ENCODE measurements at places on chromosomes 6 and 20.

DNA sequence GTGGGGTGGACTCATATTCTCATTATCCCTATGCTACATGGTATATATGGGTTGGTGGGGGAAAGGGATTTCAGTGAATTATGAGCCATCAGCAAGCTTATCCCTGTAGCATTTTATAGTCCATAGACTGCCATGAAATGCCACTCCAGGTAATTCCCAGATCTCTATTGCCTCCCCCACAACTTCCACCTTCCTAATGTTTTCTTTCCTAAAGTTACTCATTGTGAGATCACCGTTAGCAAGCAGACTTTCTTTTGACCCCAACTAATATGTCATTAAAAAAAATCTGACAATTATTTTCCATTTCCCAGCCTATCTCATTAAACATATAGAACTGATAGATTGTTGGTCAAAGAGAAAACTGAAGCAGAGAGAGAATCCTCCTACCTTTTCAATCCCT, 40.7 kb upstream of the TBX18 start:
- DNase-seq = no peak

- peak; percentile 82 for DNase-seq
These were observed 12.3 kb downstream of the PPIL1 start for GRCh38 chr6:36862164-36862847.

DNA sequence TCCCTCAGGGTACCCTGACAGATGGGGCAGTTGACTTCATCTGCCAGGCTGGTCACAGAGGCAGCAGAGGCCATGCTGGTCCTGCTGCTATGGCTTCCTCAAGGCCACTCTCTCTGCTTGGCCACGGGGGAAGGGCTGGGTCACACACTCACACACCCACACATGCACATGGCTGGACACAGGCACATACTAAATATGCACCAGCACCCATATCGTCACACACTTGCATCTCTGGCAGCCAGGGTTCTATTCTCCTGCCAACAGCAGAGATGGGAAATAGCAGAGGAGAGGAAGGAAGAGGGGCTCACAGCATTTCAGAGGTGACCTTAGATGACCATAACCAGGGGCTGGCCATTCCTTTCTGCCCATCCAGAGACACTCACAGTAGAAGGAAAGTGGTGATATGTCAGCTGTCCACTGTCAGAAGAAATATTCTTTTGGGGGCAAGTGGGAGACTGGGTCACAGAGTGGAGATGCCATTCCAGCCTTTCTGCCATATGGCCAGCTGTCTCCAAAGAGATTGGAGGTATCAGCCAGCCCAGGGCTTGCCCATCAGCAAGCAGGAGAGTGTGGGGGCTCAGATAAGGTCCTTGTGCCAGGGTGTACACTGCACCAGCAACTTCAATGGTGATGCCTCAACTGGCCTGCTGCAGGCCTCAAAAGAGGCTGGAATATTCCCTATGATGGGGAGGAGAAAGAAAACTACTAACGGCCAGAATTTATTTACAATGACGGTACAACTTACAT, at the start of gene TRIM10:
Gene TRIM10, minus strand, starts transcription at position 427 of the 747 bp plus-strand sequence. Its CDS starts 353 bp downstream, at position 74.
- DNase-seq = no peak

DNA sequence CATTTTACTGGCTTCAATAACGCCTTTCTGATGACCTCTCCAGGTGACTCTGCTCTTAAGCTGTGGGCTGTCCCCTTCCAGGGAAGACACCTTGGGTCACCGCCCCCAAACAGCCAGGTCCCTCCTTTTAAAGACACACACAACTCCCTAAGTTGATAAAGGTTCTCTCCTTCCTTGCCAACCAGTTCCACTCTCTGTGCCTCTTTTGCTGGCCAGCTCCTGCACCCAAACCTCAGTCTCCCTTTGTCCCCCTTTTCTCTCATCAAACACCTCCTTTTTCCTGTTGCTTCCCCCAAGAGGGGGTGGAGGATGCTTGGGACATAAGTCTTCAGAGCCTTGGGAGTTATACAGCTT, 1.0 kb downstream of the NCOA6 start:
- DNase-seq = peak; percentile 72

GRCh38 chr20:9480066-9480465, 34.3 kb upstream of the LAMP5 start:
- no peak for DNase-seq

DNA sequence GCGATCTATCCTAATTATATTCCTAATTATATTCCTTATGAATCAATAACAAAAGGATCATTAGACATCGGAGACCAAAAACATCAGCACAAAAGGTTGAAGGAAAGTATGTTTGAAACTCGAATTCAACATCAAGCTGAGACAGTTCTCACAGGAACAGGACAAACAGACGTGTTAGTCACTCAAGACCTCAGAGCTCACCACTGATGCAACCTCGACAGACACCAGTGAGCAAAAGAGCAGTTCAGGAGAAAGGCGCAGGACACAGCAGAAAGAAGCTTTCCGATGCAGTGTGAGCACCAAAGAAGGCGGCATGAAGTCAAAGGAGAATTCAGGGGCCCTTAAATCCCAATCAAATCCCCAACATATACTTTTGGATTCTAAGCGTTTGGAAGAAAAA, 6.3 kb upstream of the RAMACL start:
- DNase-seq = no peak

DNA sequence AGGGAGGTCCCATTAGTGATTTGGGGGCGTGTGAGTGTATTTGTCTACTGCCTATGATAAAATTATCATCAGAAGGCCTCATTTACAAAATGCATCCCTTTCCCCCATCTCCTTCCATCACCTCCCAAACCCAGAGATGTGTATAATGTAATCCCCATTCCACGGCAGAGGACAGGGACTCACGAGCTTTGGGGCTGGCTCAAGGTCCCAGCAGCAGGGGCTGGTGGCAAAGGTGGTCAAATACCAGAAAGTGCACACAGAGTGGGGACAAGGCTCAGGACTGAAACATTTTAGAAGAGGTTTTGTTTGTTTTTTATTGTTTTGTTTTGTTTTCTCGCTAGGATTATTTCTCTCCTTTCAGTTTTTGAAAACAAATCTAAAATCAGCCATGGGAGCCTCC, 68.5 kb upstream of the TOP1 start:
- DNase-seq = no peak

DNA sequence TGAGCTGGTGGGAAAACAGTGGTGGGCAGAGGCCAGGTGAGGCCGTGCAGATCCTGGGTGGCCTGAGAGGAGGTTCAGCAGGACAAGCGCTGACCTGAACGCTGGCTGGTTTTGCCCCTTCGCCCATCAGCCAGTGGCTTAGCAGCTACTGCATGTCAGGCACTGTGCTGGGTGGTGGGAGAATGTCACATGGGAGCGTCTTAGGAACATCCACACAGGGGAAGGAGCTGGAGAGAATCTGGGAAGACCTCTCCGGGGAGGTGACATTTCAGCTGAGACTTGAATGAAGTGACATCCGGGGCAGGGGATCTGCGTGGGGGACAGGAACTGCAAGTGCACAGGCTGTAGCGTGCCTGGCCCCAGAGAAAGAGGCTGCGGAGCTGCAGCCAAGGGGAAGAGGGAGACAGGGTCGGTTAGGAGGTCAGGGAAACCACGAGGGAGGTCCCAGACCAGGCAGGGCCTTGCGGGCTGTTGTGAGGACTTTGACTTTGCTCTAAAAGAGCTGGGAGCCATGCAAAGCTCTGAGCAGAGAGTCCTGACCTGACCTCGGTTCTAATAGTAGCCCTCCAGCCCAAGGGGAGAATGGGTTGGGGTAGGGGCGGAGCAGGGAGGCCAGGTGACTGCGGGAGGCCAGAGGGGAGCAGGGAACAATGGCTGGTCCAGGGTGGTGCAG, 156.8 kb upstream of the PTPN1 start:
- no peak for DNase-seq

GRCh38 chr20:14633507-14633906, 296.1 kb upstream of the FLRT3 start:
- DNase-seq = no peak

DNA sequence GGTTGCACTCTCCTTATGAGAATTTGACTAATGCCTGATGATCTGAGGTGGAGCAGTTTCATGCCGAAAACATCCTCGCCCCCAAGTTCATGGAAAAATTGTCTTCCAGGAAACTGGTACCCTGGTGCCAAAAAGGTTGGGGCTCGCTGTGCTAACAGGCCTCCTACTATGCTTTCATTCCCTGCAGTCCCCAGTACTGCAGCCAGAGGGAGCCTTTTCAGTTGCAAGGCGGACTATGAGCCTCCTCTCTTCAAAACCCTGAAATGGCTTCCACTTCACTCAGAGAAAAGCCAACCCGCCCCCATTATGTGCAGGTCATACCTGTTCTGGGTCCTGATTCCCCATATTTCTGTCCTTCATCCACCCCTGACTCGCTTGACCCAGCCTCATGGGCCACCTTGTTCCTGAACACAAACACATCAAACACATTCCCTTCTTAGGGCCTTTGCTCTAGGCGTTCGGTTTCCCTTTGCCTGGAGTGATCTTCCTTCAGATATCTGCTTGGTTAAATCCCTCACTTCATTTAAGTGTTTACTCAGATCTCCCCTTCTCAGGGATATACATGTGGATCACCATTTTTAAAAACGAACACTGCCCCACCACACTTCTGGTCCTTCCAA, 173.7 kb downstream of the PHACTR1 start:
- peak; percentile 51 for DNase-seq

DNA sequence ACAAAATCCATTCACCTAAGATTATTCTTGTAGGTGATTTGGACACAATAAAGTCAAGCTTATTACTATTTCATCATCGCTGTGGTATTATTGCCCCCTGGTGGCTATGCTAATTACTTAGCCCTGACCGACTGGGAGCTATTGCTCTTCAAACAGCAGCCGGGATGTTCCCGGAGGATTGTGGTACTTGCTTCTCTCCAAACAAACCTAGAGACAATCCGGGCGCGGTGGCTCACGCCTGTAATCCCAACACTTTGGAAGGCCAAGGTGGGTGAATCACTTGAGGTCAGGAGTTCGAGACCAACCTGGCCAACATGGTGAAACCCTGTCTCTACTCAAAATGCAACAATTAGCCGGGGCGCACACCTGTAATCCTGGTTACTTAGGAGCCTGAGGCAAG, 15.4 kb upstream of the STMND1 start:
- peak; percentile 60 for DNase-seq

DNA sequence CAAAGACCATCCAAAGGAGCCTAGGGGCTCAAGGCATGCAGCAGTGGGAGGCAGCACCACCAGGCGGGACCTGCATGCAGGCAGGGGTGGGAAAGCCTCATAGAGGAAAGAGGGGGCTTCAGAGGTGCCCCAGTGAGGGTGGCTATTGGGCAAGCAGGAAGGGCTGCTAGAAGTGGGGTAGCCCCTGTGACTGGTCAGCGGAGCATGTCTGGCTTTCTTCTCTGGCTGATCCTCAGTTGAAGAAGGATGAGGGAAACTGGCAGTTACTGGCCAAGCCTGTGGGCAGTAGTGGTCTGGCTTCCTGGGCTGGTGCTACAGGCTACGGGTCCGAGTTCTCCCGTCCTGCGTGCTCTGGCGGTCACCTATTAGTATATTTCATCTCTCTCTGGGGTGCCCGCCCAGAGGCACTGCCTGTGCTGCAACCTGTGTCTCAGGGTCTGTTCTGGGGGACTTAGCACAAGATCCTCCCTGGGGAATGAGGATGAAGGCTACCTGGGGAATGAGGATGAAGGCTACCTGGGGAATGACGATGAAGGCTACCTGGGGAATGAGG, 35.9 kb upstream of the CST7 start:
- DNase-seq = no peak

GRCh38 chr6:37206622-37207021, 36.7 kb downstream of the PIM1 start:
- DNase-seq = no peak

DNA sequence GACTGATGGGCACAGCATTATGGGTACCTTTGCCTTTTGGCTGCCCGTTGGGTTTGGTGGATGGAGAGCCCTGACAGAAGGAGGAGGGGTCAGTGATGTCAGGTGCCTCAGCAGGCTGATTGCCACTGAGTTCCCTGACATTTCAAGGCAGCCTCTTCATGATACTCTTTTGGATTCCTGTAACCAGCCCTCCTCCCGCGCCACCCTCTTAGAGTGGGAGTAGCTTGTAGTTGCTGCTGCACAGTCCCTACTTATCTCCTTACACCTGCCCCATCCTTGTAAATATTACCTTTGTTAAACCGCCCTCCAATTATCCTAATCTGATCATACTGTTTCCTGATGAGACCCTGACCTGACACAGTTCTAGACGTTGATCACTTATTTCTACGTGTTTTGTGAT, 140.0 kb downstream of the CFAP61 start:
- no peak for DNase-seq

- DNase-seq = peak; percentile 60
These were observed 42.9 kb downstream of the C6orf132 start for GRCh38 chr6:42099340-42100028.

DNA sequence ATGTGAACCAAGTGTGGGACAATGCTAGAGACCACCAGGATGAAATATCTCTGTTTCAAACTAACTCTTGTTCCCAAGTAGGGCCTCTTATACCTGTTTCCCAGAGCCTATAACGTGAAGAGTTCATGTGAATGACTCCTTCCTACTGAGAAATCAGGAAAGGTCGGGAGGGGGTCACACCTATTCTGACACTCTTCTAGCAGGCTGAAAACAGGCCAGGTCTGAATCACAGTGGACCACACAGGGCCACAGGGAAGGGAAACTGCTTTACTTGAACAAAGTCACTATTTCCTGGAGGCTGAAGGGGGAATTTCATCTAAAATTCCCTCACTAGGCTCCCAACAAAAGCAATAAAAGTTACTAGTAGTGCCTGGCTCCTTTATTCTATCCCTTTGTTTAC, 88.4 kb upstream of the BMP2 start:
- DNase-seq = no peak

DNA sequence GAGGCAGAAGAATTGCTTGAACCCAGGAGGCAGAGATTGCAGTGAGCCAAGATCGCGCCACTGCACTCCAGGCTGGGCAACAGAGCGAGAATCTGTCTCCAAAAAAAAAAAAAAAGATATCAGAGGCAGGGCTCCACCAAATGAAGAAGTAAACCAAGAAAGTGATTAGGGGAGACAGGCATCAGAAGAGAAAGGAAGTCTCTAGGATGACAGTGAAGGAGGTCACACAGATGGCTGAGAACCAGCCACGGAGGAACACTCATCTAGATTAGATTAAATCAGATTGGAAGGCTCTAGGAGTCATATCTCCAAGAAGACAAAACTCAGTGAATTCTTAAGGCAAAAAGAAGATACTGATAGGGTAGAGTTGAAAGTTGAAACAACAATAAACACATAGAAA, 102.2 kb upstream of the CCDC28A start:
- DNase-seq = no peak

Data from K562 (cell line).